ENCODE measurements at places on chromosomes 1 and 21. TPM values are rescaled to one million over a fixed set of nuclear protein-coding genes. Genes with fewer than 3 reads are reported as not detected.

DNA sequence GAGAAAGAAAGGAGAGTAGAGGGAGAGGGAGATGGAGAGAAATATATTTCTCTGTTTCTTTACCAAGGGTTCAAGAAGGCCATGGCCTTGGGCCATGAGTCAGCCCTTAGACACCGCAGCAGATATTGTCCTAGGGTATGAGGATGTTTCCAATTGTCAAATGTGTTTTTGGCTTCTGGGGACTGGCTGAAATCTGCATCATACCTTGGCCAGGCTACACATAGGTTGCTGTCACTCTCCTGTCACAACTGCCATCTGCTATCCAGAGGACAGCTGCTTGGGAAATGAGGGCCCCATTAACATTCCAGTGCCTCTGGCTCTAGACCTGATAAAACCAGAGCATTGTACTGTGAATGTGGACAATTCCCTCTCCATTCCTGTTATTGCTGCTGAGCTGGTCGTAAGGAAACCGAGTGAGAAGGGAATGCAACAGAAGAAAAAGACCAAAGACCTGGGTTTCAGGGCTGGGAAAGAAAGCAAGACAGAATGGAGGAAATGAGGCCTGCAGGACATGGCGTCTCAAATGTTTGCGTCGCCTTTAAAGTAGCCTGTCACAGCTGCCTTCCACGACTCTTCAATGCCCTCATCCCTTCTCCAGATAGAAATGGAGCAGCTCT lies 8.8 kb upstream of the PIGC start:
- DNase-seq = no peak

ABCG1 gene
- total RNA-seq = 76.7 TPM

SERTAD4 gene
- total RNA-seq = not detected

- no peak for DNase-seq
Measured at GRCh38 chr1:203442821-203443220, 32.8 kb upstream of the PRELP start.

DNA sequence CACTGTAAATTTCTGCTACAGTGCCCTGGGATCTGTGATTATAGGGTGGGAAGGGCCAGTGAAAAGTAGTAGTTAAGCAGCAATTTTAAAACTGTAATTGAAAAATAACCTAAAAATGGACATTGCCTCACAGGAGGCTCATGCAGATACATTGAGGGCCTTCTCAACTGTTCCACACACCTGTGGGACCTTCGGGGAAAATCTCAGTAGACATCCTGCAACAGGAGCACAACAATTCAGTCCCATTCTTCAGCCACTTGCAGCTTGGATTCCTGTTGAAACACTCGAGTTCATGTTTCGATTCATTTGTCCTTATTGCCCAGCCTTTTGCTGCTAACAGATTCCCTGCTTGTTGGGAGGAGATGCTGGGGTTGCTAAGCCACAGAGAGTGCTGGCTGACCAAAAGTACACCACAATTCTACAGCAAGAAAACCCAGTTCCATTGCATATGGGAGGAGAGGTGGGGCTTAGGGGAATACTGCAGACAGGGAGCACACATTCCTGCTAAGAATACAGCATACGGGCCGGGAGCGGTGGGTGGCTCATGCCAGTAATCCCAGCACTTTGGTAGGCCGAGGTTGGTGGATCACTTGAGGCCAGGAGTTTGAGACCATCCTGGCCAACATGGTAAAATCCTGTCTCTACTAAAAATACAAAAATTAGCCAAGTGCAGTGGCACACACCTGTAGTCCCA lies 4.5 kb downstream of the TMCC2 start:
- no peak for DNase-seq

- no peak for DNase-seq
Measured at GRCh38 chr1:192654591-192655251, 18.8 kb downstream of the RGS13 start.

Data from spleen (tissue), 13 donors.